ENCODE measurements at places on chromosomes 12 and 14. TPM values are rescaled to one million over a fixed set of nuclear protein-coding genes. Genes with fewer than 3 reads are reported as not detected.

DNA sequence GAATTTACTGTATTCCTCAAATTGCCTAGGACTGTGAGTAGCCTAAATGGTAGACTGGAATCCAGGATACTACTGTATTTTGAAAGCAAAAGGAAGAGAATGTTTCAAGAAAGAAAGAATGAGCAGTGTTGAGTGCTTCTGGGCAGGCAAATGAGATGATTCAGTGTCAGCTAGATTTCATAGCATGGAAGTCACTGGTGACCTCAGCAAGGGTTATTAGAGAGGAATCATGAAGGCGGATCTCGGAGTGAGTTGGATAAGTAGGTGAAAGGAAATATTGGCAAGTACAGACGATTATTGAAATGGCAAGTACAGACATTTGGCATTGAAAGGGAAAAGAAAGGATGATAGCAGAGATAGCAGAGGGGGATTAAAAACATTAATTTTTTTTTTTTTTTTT, 27.1 kb downstream of the VRK1 start:
- no peaks in the 10 kb centered on the region for H3K27me3 ChIP-seq
- H3K27ac ChIP-seq: no peak overlapping the region
- DNase-seq: no peak
- H3K4me1 ChIP-seq: no peaks in the 10 kb centered on the region
- H3K4me3 ChIP-seq: no peak overlapping the region
- no peaks in the 10 kb centered on the region for H3K36me3 ChIP-seq

CMA1 gene
- total RNA-seq: 2.4 TPM

- peaks cover 6% of the 10 kb centered on the region for H3K4me1 ChIP-seq
- no peaks in the 10 kb centered on the region for H3K36me3 ChIP-seq
- peak; percentile 70 for DNase-seq
- peak overlapping the region; percentile 14 for H3K27ac ChIP-seq
- no peaks in the 10 kb centered on the region for H3K27me3 ChIP-seq
- no peak overlapping the region for H3K4me3 ChIP-seq
These were observed 10.6 kb upstream of the ACOT1 start for GRCh38 chr14:73526036-73526984.

SERPINA10 gene
- total RNA-seq: not detected

- H3K4me1 ChIP-seq: peaks cover 62% of the 10 kb centered on the region
- H3K27ac ChIP-seq: peak overlapping the region; percentile 54
- H3K4me3 ChIP-seq: no peak overlapping the region
These were observed 30.7 kb downstream of the NUMB start for GRCh38 chr14:73427516-73428264.

GRCh38 chr14:59394268-59394667, 70.9 kb downstream of the GPR135 start:
- no peak for DNase-seq
- H3K27me3 ChIP-seq: no peaks in the 10 kb centered on the region
- no peaks in the 10 kb centered on the region for H3K4me1 ChIP-seq

DNA sequence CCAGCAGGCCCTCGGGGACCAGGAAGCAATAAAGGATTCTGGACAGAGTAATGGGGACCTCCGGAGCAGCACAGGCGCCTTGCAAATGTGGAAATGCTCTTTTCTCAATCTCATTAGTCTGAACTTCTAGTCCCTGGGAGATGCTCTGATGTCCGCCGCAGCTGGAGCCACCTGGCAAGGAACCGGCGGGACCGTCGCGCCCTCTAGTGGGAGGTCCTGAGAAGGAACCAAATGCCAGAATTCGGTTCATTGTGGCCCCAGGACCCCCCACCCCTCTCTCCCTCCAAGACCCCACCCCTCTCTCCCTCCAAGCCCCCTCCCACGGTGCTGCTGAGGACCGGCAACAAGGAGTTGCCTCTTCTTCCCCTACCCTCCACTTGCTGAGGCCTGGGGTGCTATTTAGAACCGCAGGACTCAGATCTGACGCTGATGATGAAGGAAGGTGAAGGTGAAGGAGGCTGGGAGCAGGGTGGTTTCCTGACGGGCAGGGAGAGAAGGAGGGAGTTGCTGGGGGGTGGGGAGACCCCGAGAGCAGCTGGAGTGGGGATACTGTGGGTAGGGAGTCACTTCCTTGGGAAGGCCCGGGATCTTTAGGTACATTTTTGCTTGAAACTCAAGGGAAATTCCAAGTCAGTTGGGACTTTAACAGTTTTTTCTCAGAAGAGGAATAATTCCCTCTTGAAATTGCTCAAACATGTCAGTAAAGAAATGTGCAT, 42.5 kb downstream of the SMIM41 start:
- H3K27ac ChIP-seq: no peak overlapping the region
- H3K36me3 ChIP-seq: no peaks in the 10 kb centered on the region
- H3K27me3 ChIP-seq: peaks cover 6% of the 10 kb centered on the region
- no peak overlapping the region for H3K4me3 ChIP-seq

GRCh38 chr12:108597559-108598471, at the start of gene TMEM119:
TSS of gene TMEM119 (minus strand) at chr12:108598084. CDS start at chr12:108592383, 5,701 bp downstream.
- no peaks in the 10 kb centered on the region for H3K27me3 ChIP-seq
- DNase-seq: no peak
- H3K4me3 ChIP-seq: peak within 1 kb of the TSS; percentile 44
- H3K4me1 ChIP-seq: no peaks in the 10 kb centered on the region
- no peaks in the 10 kb centered on the region for H3K36me3 ChIP-seq

GRCh38 chr12:11497995-11498394, 102.6 kb upstream of the PRB2 start:
- DNase-seq: no peak
- no peaks in the 10 kb centered on the region for H3K4me1 ChIP-seq
- H3K36me3 ChIP-seq: no peaks in the 10 kb centered on the region
- peaks cover 16% of the 10 kb centered on the region for H3K27me3 ChIP-seq
- H3K27ac ChIP-seq: no peak overlapping the region

- H3K27ac ChIP-seq: no peak overlapping the region
- no peaks in the 10 kb centered on the region for H3K4me1 ChIP-seq
- no peak for DNase-seq
- peaks cover 50% of the 10 kb centered on the region for H3K36me3 ChIP-seq
These were observed 194.6 kb downstream of the ERC1 start for GRCh38 chr12:1185460-1186182.

DNA sequence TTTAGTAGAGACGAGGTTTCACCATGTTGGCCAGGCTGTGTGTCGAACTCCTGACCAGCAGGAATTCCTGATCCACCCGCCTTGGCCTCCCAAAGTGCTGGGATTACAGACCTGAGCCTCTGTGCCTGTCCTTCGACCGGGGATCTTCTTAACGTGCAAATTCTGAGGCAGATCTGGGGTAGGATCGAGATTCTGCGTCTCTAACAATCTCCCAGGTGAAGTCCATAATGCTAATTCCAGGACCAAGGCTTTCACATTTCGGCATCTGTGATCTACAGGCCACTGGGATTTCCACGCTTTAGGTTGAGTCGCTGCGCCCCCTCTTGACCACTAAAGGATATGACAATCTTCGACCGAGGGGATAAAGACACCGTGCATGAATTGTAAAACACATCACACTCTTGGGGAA, 24.8 kb downstream of the FOS start:
- H3K4me1 ChIP-seq: peaks cover 41% of the 10 kb centered on the region
- H3K4me3 ChIP-seq: no peak overlapping the region
- peak; percentile 70 for DNase-seq
- no peaks in the 10 kb centered on the region for H3K36me3 ChIP-seq

DNA sequence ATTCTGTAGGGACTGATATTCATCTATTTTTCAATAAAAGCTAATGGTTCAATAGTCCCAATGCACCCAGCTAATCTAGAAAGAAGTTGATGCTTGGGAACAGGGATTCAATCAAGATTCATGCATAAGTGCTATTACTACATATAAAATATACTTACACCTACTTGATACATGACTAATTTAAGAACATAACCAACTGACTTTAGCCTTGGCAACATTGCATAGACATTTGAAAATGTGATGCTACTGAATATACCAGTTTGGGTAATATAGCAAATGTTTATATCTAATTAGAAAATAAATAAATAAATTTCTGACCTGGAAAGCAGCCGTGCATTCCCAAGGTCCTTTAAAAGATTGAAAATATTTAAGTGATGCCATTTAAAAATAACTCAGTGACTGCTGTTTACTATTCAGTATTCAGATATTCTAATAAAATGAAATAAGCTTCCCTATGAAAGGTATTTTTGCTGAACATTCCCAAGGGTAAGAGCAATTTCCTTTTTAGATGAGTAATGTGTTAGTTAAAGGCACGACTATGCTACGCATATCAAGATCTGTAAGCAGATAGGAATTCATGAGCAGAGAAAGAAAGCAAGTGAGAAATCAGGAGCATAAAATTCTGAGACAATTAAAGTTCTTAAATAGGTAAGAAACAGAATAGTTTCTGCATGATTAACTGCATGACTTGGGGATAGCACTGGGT, 160.6 kb upstream of the SYT1 start:
- no peak overlapping the region for H3K4me3 ChIP-seq
- H3K27me3 ChIP-seq: no peaks in the 10 kb centered on the region
- no peak for DNase-seq
- H3K36me3 ChIP-seq: no peaks in the 10 kb centered on the region
- H3K27ac ChIP-seq: no peak overlapping the region

DNA sequence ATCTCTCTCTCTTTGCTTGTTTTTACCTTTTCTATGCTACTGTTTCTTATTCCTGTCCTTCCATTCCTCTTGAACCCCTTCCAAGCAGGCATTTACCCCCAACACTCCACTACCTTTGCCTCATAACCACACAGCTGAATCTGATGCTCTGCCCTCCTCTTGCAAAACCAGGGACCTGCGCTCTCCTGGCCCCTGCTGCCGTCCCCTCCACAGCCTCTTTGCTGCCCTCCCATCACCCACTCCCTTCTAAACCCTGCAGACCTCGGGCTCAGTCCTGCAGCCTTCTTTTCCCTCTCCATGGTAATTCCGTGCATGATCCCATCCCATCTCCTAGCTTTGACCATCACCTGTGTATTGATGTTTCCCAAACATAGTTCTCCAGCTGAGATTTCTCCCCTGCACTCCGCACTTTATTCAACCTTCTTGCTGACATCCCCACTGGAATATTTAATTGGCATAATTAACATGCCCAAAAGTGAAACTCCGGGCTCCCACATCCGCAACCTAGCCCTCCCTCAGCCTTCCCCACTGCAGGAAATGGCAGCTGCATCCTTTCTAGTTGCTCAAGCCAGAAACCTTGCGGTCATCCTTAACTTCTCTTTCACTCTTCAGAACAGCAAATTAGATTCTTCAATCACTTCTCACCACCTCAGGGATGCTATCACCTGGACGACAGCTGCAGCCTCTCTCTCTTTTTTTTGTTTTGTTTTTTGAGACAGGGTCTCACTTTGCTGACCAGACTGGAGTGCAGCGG, 16.0 kb downstream of the FIGNL2 start:
- no peak overlapping the region for H3K27ac ChIP-seq
- H3K4me3 ChIP-seq: no peak overlapping the region
- peaks cover 17% of the 10 kb centered on the region for H3K27me3 ChIP-seq
- DNase-seq: no peak
- H3K4me1 ChIP-seq: peaks cover 16% of the 10 kb centered on the region

All from lower lobe of right lung (tissue), 2 donors.